ENCODE measurements at places on chromosomes 16 and 17.

DNA sequence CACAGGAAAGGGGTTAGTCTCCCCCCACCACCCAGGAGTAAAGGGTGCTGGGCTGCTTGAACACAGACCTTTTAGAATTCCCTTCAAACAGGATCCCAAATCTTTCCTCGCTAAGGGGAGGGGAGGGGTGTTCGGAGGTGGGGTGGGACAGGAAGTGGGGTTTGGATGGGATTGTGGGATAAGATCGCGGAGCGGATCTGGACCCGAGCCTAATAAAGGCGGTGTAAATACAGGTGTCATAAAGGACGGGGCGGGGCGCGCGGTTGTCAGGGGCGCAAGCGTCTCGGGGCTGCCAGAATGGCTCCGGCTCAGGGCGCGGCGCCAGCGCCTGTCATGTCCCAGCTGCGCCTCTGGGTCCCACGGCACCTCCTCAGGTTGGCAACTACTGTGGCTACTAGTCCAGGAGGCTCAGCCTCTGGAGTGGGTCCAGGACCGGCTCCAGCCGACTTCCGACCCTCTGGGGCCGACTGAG is 59.8 kb upstream of the FBXO47 start:
- DNase-seq = peak; percentile 22

DNA sequence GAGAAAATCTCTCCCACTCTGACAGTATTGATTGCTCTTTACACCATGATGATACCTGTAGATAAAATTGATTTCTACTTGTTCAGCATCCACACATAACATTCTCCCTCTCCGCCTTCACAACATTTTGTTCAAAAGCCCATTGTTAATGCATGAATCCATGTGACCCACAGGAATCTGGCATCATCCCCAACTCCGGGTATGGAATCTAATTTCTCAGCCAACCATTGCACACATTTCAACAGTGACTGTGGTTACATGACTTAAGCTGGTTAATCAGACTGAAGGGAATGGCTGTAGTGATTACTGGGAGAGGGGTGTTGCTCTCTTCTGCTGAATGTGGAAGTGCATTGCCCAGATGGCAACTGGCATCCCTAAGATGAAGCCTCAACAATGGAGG is 161.4 kb upstream of the C16orf82 start:
- no peak for DNase-seq

- DNase-seq = no peak
Measured at GRCh38 chr17:50845240-50846147, 10.1 kb downstream of the WFIKKN2 start.

DNA sequence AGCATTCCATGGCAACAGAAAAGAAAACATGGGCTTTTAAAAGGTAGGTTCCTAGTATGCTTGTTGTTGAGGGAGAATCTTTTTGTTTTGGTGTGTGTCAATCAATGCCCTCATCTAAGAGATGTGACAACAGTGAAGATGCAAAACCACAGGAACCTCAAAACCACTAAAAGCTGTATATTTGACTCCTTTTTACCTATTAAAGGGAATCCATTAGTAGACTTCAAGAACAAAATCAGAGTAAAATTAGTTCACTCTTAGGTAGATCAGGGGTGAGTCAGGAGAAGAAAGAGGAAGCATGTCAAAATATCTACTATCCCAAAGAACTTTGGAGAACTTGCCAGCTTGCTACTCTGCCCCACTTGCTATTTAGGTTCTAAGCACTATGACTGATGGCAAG is 89.1 kb downstream of the CDK5R1 start:
- no peak for DNase-seq

DNA sequence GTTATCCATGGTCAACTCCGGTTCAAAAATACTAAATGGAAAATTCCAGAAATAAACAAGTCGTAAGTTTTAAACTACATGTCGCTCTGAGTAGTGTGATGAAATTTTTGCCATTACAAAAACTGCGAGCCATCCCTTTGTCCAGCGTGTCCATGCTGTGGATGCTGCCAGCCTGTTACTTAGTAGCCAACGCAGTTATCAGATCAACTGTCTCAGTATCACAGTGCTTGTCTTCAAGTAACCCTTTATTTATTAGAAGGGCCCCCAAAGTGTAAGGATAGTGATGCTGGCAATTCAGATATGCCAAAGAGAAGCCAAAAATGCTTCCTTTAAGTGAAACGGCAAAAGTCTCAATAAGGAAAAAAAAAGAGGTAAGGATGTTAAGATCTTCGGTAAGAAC is 23.9 kb downstream of the SNN start:
- DNase-seq = no peak

GRCh38 chr16:56506941-56507340 is 12.9 kb downstream of the BBS2 start:
- no peak for DNase-seq

GRCh38 chr16:31350275-31351005 is 4.5 kb upstream of the ITGAX start:
- peak; percentile 26 for DNase-seq

GRCh38 chr16:73289232-73289631 is 241.3 kb upstream of the ZFHX3 start:
- DNase-seq = no peak

DNA sequence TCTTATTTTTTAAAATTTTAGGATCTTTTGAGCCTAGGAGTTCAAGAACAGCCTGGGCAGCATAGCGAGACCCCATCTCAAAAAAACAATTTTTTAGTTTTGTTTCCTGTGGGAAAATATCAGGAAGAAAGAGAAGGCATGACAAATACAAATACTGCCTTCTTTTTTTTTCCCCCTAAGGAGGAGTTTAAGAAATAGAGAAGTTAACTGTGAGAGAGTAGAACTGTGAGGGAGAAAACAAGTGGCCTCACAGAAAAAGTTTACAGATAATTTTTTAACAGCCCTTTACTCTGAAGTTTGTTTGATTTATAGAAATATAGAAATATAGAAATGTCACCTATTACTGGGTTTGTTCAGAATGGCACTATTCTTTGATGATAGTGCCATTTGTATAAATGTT is 21.1 kb downstream of the TTYH2 start:
- DNase-seq = no peak

GRCh38 chr17:15454346-15454745 is 13.1 kb downstream of the CDRT4 start:
- no peak for DNase-seq

GRCh38 chr17:17492085-17492484 is 4.1 kb downstream of the RASD1 start:
- no peak for DNase-seq

DNA sequence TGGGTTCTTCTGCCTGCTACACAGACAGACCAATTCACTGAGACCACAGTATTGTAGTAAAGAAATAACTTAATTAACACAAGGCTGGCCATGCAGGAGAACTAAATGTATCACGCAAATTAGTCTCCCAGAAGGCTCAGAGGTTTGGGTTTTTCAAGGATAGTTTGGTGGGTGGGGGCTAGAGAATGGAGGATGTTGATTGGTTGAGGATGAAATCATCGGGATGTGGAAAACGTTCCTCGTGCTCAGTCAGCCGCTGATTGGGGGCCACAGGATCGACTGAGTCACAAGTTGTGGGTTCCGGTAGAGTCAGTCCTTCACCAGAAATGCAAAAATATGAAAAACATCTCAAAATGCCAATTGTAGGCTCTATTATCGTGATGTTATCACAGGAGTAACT is 18.7 kb downstream of the RHOT1 start:
- DNase-seq = no peak

DNA sequence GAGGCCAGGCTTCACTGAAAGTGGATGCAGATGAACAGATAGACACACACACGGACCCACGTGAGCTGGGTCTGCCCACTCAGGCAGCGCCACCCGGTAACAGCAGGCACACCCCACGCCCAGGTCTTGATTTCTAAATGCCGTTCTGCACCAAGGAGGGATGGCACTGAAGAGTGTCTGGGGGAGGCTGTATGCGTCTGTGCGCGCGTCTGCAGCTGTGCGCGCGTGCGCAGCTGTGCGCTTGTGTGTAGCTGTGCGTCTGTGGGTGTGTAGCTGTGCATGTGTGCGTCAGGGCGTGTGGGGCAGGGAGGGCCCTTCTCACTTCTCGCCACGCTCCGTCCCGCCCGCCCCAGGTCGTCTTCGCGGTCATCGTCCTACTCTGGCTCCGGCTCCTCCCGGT is 15.5 kb upstream of the IL17C start:
- no peak for DNase-seq

- DNase-seq = no peak
Measured at GRCh38 chr17:67479148-67479547, 102.1 kb downstream of the PITPNC1 start.

DNA sequence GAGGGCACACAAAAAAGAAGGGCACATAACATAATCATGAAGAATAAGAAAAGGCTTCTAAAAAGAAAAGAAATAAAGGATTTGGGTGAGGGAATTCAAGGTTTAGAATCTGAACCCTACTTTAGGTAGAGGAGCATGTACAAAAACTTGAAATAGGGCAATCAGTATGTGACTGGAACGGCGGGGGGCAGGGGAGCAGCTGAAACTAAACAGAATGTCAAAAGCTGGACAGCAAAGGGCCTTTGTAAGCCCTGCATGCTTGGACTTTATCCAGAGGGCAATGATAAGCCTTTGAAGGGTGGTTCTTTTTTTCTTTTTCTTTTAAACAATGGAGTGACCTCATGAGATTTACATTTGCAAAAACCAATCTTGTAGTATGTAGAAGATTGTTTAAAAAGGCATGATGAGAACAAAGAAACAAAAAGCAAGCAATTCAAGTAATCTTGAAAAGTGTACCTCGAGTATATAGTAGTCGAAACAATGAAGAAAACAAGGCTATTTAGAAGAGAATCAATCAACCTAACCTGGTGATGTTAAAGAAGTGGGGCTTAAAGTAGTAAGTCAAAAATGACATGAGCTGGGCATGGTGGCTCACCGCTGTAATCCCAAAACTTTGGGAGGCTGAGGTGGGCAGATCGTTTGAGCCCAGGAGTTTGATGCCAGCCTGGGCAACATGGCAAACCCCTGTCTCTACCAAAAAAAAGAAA is 46.7 kb upstream of the ANKFY1 start:
- no peak for DNase-seq

- no peak for DNase-seq
Measured at GRCh38 chr16:6165330-6165979, 1067.9 kb upstream of the EEF2KMT start.

DNA sequence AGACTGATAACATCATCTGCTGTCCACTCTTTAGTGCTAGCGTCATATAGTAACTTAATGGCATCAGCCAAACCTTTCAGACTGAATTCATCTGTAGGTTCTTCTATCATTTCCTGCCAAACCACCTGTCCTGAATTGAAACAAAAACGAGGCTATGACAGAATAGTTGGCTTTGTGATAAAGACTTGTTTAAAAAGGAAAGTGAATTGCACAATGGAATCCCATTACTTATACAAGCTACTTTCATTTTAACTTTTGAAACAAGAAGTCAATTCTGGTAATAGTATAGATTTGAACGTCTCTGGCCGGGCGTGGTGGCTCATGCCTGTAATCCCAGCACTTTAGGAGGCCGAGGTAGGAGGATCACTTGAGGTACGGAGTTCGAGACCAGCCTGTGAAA is 18.2 kb downstream of the LASP1NB start:
- peak; percentile 33 for DNase-seq

DNA sequence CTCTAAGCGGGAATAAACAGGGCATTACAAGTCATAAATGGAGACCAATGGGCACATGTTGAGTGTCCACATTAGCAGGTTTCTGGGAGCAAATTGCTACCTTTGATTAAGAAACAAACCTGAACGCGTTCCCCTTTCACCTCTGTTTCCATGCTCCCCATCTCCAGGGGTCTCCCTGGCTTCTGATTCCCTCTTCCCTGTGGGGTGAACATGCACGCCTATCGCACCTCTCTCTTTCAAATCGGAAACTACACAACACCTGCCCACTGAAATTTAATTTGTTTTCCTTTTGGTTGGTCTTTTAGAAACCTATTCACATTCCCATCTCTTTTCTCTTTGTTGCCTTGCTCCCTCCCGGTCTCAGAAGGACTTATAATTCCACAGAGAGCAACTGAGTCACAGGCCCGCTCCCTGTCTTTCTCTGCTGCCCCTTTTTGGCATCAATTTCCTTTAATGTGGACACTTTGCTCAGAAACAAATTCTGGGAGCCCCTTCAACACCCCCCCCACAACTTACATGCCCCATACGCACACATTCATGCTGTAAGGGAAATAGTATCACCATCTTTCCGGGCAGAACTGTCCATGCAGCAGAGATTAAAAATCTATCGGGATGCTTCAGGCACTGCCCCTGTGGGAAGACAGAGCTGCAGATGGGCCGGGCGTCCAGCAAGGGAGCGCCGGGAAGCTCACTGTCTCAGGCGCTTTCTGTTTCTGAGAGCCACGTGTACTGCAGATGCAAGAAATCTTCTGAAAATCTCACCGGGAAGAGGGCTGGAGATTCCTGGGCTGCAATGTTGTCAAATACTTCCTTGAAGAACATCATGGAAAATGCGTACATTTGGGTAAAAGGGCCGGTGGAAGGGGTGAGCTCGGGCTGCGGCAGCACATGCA is 7.2 kb upstream of the FOXF1 start:
- DNase-seq = no peak

DNA sequence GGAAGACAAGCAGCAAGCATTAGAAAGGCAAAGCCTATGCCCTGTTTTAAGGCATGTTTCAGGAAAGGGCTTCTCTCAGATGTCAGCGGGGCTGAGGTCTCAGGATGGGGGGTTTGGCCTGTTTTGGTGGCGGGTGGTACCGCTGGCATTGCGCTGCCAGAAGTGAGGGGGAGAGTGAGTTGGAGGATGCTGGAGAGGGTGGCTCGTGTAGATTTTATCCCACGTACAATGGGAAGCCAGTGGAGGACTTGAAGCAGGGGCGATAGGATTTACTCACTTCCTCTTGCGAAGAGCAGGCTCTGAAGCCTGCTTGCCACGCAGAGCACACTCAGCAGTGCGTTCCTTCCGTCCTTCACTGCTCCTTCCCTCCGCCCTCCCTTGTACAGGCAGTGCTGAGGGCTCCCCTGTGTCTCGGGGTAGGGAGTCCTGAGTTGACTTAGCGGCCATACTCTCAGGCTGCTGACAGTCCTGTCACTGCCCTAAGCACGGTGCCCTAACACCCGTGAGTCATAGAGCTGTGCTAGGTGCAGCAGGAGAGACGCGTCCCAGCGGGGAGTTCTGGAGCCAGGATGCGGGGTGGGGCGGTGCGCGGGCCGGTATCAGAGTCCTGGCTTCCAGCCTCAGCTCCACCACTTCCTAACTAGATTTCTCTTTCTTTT is 113.1 kb downstream of the SNX29 start:
- peak; percentile 62 for DNase-seq

DNA sequence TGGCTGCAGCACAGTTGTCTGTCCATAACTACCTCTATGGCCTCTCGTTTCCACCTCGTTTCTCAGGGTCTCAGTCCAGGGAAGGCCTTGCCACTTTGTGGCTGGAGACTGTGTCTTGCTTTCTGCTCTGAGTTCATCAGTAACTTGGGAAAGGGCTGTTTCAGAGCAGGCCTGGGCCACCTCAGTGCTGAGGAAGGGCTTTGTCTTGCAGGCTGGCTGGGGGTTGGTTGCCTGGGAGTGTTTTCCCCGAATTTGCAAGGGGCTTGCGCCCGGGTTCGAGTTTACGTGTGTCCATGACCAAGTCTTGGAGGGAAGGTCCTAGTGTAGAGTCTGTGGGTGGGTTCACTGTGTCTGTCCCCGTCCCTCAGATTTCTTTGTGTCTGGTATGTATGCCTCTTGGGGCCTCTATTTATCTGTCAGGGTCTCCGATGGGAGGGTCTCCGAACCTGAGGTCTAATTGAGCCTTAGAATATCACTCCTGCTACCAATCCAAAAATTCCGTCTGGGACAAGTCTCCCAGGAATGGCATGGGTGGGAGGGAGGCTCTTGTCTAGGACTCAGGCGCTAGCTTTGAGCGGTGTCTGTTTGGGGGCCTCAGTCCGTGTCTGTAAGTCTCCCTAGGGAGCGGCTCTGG is 594 bp upstream of the TGFB1I1 start:
- no peak for DNase-seq

GRCh38 chr16:86524029-86524428 is 13.7 kb downstream of the FOXF1 start:
- no peak for DNase-seq

Data from stimulated activated CD4-positive, alpha-beta T cell treated with anti-CD3 and anti-CD28 coated beads, Interleukin-1b, Interleukin-23, amount 100 ng/mL, for 48 hours (primary cell).